ENCODE measurements at places on chromosomes 2 and 18. TPM values are rescaled to one million over a fixed set of nuclear protein-coding genes. Genes with fewer than 3 reads are reported as not detected.

DNA sequence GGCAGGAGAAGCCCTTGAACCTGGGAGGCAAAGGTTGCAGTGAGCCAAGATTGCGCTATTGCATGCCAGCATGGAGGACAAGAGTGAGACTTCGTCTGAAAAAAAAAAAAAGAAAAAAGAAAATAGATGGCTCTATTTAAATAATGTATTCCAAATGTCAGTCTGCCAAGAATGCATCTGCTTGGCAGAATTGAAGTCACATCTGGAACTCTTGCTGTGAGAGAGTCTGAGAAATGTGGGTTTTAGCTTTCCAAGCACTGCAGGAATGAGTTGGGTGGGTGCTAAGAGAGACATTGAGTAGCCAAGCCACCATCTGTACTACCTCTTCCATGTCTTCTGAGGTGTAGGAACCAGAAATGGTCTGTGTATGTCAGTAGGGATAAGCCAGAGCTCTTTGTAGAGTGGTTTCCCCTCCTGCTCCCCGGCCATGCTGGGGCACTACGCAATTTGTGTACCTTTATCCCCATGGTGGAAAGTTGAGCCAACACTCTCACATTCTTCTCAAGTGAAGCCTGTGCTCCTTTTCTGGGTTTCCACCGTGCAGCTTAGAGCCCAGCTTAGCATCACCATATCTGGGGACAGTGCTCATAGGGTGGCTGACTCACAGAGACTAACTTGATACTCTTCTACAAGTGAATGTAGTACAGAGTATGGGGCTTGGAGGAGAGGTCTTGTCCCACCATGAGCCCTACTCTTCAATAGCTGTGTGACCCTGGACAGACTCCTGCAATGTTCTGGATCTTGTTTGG is 25.3 kb downstream of the IL1F10 start:
- DNase-seq = no peak

DNA sequence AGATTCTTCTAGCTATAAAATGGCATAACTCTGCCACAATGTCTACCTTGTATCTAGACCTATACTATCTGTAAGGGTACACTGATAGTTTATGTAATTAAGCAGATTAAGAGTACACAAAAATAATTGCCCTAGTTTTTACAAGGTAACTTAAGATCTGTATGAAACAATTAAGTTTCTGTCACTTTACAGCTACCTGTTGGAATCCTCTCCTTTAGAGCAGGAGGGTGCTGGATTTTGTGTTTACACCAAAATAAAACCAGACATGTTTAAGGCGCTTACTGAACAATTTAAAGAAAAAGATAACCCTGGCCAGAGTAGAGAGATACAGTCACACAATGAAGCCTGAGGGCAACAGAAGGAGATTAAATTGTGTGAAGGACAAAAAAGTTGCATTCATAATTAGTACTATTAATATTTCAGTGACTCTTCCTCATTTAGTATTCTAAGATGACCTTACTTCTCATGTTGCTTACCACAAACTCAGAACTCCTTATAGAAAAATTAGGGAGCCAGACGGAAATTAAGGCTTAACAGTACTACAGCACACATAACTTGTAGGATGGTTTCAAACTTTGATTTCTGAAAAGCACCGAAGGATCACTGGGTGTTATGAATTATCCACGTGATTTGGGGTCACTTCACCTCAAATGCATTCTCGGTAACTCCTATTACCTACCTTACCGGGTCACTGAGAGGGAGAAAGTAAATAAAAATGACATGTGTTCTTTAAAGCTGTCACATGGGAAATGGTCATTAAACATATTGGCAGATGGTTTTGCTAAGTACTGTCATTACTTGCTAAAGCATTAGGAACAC is 1.0 kb downstream of the DARS1 start:
- no peak for DNase-seq

DNA sequence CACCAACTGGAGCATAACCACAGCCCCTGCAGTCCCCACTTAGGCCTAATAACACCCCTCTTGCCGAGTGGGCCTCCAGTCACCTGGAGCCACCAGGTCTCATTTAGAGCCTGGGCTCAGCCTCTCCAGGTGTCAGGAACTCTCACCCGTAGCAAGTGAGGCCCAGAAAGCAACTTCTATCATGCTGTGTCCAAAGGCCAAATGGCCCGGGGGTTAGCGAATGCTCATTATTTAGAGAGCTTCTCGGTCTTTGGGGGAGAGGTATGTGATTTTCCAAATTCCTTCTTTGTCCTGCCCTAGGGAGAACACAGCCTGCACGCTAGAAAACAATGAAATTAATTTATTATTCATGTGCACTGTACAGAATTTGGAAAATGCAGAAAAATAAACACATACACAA is 109.9 kb upstream of the PTPRM start:
- no peak for DNase-seq

DNA sequence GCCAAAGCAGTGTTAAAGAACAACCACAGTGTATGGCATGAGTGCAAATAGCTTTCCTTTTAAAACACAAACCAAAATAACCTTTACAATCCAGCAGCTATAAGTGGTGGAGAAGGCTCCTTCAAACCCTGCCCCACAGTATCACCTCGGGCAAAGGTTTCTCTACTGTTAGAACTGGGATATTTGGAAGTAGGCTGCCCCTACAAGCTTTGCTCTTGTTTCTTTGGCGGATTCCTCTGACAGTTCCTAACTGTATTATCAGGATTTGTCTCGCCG is 214.8 kb downstream of the ZNF521 start:
- DNase-seq = no peak

GRCh38 chr2:8086357-8086756 is 595.5 kb upstream of the ID2 start:
- no peak for DNase-seq

DNA sequence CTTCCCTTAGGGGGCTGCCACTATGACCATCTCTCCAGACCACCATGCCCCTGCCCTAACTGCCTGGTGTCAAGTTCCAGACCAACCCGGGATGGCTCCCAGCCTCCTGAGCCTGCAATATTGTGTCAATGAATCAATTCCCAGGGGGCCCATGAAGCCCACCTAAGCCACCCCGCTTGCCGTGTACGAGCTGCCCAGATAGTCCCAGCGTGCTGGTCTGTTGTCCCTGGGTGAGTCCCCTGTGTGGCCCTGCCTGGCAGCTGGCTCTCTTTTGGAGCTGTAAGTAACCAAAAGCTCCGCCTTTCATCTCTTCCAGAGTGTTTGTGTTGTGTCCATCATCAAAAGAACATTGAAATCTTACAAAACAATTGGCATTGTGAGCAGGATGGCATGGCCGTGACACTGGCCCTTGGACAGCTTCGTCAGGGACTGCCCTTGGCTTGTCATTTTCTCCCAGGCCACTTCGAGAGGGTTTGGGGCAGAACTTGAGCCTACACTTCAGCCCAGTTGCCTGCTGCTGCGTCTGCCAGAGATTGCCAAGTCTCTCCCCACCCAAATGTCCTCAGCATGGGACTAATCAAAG is 11.3 kb upstream of the MAL start:
- DNase-seq = no peak

- no peak for DNase-seq
Measured at GRCh38 chr2:47309952-47310800, 92.8 kb upstream of the MSH2 start.

DNA sequence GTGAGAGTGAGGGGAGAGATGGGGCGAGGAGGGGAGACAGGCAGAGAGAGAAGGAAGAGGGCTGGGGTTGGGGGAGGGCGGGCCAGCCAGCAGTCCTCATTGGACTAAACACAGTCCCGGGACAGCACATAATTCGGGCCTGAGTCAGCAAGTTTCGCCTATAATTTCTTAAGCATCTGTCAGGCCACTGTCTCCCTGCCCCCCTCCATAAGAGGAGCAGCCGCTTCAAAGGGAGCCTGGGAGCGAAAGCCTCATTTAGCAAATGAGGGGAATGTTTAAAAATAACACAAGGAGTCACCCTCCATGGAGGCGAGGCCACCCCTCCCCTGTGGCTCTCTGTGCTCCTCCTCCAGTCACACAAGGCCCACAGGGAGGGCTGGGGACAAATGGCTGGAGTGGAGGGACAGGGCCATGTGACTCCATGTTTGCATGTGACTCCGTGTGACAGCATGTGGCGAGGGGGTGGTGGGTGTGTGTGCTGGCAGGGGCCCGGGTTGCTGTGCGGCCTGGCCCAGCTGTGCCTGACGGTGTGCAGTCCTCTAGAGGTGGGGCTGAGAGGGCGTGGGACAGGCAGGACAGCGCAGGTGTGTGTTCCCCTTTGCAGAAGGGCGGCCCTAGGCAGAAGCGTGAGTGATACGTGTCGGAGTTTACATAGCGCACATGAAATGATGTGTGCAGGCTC is 162.4 kb downstream of the CELF4 start:
- DNase-seq = no peak

DNA sequence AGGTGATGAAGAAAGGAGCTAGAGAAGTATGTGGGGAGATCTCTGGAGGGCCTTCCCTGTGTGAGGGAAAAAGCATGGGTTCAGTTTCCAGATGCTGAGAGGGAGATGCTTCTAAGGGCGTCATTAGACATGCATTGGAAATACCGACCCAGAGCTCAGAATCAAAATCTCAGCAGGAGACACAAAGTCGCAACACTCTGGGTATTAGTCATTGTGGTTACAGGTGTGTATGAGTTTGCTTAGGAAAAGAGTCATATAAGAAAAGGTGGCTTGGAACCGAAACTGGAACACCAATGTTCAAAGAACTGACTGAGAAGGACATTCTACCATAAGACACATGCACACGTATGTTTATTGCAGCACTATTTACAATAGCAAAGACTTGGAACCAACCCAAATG is 477.1 kb downstream of the FBXO15 start:
- no peak for DNase-seq

DNA sequence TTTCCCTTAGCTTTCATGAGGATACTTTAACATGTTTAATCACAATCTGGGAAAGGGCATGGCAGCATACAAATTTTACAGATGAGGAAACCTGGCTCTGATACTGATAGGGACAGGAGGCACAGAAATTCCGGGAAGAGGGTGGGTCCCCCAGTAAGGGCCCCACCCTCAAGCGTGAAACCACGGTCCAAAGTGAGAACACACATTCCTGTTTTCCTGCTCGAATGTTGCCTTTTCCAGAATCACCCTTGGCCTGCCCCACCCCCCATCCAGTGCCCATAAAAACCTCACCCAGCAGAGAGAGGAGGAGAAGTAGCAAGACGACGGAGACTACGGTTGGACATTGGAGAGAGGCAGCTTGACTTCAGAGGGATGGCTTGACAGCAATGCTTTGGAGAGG is 98.2 kb downstream of the HIBCH start:
- no peak for DNase-seq

DNA sequence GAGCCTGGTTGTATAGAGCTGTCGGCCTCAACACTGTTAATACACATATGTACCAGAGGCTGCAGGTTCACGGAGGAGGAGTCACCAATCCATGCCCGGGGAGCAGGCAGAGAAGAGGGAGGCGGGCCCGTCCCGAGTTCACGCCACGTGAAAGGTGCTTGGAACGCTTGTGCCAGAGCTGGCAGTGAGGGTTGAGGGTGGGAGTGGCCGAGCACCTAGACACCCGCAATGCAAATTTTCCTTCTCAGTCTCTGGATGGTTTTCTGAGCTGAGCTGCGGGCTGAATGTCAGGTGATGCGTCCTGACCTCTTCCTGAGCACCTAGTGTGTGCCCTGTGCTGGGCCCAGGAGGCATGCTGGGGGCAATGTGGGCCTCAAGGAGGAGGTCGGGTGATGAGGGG is 52.2 kb downstream of the ODC1 start:
- no peak for DNase-seq

- DNase-seq = no peak
Measured at GRCh38 chr2:75565472-75566462, 5.0 kb upstream of the EVA1A start.

DNA sequence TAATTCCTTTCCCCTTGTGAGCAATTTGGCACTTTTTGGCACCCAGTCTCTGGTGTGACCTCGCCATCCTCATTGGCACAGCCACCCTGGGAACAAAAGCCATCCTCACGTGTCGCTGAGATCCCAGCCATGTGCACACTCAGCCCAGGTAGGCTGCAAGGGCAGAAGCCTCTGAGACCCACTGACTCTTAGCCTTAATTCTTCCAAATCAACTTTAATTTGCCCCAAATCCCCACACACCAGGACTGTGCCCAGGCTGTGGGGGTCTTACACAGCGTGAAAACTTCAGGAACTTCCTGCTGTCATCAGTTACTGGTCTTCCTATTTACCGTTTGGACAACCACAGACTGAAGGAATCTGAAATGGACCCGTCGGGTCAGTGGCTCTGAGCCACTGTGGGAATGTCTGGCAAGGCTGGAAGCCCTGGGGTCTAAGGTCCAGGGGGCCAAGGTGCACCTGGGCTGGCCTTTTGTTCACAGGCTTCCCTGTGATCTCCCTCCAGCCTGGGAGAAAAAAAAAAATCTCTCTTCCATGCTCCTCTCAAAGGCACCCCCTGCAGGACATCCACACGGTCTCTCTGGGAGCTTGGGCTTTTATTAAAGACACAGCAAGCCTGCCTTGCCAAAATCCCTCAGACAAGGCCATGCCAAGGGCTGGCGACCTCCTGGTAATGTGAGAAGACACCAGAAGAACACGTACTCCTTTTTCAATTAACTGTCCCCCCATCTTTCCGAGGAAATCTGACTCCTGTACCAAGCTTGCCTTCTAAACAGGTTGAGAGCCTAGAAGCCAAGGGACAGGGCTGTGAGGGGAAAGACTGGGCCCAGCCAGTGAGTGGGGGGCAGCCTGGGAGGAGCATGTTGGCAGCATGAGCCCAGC is 42.1 kb upstream of the LAPTM4A start:
- no peak for DNase-seq

DNA sequence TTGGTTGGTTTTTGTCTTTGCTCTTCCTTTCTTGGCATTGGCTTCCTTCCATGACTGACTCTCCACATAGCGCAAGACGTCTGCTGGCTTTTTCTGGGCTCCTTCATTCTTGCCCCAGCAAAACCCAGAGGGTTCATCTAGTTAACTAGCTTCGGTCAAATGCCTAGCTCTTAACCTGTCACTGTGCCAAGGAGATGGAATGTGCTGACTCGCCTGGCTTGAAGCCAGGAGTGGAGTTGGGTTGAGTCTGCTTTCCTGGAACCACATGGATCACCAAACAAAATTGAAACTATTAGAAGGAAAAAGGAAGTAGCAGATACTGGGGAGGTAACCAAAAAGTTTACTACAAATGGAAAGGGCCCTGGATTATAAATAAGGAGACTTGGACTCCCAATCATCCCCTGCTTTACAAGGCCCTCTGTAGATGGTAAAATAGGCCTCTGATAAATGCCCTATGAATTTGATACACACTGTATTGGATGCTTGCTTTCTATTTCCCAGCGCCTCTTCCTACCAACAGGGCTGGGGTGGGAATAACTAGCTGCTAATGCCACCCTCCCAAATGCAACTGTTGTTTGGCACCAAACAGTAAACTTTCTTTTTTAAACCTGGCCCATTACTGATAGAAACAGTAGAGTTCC is 11.3 kb downstream of the MALT1 start:
- DNase-seq = no peak

The LBX2 gene
- 1.2 TPM for total RNA-seq

The PROC gene
- not detected for total RNA-seq

The CELF4 gene
- not detected for total RNA-seq

The IL1RL1 gene
- 2.2 TPM for total RNA-seq

The ZNF385B gene
- total RNA-seq = not detected

The ALPG gene
- total RNA-seq = not detected

The STAT4 gene
- 125 TPM for total RNA-seq

The DNAJC5G gene
- 0.31 TPM for total RNA-seq

The ASAP2 gene
- total RNA-seq = 0.42 TPM

The FAM124B gene
- 0.32 TPM for total RNA-seq

The GALNT5 gene
- not detected for total RNA-seq

The FEV gene
- total RNA-seq = not detected

All from activated T-cell treated with anti-CD3 and anti-CD28 coated beads, Interleukin-2, amount 50 U/mL, for 72 hours (primary cell).